Epithelial cell of esophagus (primary cell): ENCODE measurements at places on chromosomes 6 and 20.

DNA sequence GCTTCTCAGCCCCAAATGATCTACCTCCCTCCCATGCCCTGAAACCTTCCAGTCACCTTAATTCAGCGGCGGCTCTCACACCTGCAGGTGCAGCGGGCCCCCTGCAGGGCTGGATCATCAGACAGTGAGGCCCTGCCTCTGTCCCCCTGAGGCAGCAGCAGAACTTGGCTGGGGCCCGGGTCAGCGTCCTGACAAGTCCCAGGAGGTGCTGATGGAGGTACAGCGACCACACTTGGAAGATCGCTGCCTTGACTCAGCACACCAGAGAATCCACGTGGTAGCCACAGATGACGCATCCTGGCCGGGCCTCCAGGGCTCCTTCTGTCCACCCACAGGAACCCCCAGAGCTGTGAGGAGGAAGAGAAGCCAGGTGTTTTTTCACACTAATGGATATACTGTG lies 116.4 kb upstream of the THBS2 start:
- DNase-seq, result peak; percentile 52

DNA sequence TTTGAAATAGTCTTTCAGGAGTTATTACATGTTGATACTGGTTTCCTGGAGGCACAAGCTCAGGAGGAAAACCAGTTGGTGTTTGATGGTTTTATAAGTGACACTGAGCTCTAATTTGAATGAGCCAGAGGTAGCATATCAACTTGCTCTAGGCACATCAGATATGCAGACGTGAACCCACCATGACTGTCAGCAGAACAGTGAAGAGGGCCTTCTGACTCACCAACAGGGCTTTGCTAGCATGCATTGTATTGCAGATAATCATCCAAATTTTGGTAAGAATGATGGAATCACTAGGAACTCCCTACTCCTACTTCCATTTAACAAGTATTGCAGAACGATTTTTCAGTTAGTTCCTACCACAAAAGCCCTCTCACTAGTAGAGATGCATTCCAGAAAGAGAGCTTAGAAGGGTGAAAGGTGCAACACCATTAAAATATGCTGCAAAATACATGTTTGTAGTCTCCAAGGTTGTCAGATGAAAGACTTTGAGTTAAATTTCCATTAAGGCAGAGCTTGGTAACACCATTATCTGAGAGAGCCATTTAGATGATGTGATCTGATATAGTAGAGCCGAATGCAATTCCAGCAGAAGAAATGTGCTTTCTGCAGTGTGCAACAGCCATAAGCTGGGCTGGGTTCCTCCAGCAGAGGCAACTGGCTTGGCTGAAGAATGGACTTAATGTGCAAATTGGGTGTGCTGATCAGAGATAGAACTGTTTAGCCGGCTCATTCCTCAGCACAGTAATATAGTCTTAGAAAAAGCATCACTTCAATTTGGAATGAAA lies 968.7 kb upstream of the ADGRB3 start:
- no peak for DNase-seq

DNA sequence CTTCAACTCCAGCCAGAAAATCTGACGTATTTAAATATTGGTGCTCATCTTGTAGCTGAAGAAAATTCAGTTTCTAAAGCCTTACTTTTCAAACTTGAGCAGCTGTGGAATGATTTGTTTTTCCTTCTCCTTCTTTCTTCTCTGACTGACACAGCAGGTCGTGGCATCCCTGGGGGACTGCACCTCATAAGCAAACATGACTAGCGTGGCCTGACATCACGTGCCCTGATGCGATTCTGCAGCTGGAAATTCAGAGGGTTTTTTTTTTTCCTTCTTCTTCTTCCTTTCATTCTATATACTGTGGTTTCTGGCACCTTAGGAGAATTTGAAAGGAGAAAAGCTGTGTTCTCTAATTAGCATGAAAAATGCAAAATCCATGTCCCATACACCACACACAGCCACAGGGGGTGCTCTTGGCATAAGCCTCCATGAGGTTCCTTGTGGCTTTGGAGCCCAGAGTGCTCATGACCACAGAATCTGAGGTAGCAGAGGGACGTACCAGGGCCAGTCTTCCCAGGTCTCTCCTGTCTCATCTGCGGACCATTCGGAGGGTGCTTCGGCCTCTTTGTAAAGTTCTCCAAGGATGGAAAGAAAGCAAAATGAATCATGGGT lies 258.5 kb upstream of the CDH4 start:
- no peak for DNase-seq

- DNase-seq, result peak; percentile 98
These were observed 22.6 kb upstream of the RIN2 start for GRCh38 chr20:19735446-19735845.

- DNase-seq, result peak; percentile 82
These were observed 81.9 kb downstream of the RALGAPA2 start for GRCh38 chr20:20630551-20630950.

DNA sequence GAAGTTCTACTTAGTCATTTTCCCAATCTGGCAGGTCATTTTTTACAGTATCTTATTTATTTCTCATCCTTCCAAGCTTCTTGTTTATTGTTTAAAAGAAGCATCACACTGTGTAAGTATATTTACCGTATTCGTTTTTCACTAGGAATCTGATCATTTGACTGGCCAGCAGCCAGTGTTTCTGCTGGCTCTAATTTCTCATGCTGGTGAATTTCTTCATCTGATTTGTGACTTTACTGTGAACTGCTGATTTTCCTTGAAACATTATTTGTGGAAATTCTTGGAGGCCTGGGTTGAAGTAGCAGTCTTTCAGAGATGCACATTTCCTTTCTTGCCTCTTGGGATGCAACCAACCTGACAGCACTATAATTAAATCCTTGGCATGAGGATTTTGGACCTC lies 65.9 kb downstream of the PREP start:
- DNase-seq, result no peak

DNA sequence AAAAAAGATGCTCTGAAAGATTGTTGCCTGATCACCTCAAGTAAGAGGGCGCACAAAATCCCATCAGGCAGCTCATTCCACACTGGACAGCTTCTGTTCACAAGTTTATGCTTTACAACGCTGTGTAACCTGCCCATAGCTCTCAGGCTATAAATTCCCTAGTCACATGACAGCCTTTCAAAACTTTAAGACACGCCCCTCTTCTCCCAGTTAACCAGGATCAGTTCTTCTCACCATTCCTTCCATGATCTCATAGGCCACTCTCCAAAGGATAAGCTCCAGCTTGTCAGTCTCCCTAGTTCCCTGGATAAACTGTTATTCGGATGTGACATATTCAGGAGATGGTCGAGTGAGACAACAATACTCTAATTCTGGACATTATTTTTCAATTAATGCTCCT lies 15.0 kb downstream of the ADNP start:
- peak; percentile 91 for DNase-seq

GRCh38 chr20:21832442-21833385 lies 127.2 kb downstream of the PAX1 start:
- DNase-seq, result no peak

GRCh38 chr6:32182555-32182981 lies 1.5 kb downstream of the AGER start:
- no peak for DNase-seq

- peak; percentile 4 for DNase-seq
These were observed 196.2 kb downstream of the BTBD9 start for GRCh38 chr6:38443352-38444144.

DNA sequence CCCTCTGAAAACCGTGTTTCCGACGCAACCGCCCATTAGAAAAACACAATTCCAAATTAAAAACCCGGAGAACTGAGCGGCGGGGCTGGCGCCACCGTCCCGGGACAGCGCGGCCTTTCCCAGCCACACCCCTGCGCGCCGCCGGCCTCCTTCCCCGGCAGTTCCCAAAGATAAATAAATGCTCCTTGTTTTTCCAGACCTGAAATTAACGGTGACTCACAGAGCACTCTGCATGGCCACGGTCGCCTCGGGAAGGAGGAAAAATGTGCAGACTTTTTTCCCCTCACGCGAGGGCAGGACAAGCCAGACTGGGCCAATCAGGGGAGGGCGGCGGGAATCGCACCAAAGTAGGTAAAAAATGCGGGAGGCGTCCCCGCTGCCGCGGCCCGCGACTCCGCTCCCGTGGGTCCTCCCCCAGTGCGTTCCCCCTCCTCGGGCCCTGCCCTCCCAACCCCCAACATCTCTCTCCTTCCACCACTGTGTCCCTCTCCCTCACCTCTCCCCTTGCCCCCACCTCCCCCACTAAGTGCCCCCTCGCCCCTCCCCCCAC lies 828 bp upstream of the DSTN start:
- DNase-seq, result peak; percentile 98

DNA sequence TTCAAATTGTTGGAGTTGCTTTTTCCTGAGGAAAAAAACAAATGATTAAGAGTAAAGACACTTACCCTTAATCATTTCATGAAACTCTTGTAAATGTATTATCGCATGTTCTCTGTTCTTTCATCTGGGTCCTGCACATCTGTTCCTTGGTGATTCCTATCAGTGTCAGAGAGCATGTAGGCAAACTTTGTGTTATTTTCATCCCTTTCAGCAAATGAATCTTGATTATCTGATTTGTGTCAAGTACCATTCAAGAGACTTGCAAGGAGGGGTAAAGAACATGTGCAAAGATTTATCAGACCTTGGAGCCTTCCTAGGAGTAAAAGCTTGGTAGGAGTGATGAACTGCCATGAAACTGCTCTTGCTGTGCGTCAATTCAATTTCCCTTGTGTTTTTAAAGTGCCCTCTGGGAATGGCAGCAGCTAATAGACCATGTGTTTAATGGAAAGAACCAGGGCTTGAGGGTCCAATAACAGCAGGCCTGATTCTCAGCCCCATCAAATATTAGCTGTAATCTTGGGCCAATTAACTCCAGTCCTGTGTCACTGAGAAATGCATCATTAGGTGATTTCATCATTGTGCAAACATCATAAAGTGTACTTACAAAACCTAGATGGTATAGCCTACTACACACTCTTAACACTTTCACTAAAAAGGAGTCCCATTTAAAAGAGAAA lies 118.9 kb upstream of the CEP85L start:
- DNase-seq, result peak; percentile 42

GRCh38 chr20:63701051-63701328 lies 4.5 kb downstream of the TNFRSF6B start:
- DNase-seq, result no peak

DNA sequence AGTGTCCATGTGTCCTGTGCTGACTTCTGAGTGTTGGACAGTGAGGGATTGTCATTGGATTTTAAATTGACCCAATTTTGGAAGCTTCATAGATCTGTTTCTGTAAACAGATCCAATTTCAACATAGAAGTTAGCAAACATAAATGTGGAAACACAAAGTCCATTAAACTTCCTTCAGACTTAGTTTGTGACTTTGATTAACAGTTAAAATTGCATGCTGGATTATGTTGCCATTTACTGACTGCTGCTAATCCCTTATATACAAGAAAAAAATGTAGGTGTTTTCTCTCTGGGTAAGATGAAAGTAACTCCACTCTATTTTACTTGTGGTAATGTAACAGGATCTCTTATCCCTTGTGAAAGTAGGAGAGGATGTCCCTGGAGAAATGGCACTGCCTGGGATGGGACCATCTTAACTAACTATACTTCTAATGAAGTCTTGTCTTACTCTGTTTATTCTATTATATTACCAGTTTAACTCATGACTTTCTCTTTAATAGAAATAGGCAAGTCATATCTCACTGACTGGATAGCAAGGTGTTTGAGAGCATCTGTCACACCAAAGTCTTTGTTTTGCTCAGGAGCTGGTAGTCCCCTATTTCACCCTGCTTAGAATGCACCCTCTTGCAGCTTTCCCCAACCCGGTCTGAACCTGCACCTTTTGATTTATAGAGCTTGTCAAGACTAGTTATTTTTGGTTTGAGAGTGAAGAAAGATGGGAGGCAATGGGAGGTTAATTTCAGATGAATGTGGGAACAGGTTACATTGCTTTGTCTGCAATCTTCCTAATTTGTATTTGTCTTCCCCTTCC lies 7.2 kb downstream of the TPX2 start:
- DNase-seq, result no peak

GRCh38 chr20:57756213-57756612 lies 46.4 kb upstream of the PMEPA1 start:
- no peak for DNase-seq

DNA sequence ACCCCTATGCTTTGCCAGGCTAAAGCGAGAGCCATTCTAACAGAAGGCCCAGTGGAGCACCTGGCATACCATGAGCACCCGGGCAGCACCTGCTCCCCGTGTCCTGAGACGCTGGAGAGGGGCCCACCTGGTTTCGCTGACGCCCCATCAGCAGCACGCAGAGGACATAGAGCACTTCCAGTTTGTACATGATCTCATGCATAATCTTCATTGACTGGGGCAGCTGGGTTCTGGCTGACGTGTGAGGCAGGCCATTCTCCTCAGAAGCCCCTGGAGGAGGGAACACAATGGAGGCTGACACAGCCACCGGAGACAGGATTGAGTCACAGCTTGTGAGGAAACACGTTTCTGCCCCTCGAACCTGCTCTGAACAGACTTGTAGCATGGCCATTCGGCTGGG lies 65.4 kb downstream of the MYH7B start:
- DNase-seq, result peak; percentile 21

- DNase-seq, result no peak
These were observed 42.7 kb downstream of the ANKRD6 start for GRCh38 chr6:89475634-89476033.

DNA sequence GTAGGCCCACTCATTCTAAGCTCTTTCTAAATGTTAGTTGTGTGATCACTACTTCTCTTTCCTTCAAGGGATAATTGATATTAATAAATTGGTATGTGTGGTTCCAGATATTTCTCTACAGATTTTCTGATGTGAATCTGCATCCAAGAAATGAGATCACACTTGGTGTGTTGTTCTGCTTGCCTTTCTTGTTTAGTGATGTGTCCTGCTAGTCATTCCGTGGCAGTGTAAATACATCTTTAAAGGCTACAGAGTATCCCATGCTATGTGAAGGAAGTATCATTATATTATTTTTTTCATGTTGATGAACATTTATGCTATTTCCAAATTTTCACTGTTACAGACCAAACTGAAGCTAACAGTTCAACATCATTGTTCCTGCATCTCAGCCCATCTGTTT lies 13.2 kb downstream of the CDH26 start:
- peak; percentile 77 for DNase-seq

GRCh38 chr6:113287396-113287795 lies 569.7 kb upstream of the MARCKS start:
- DNase-seq, result no peak

- peak; percentile 79 for DNase-seq
These were observed 12.1 kb upstream of the RAMACL start for GRCh38 chr6:166598441-166599138.

GRCh38 chr6:35214869-35215664 lies 1.3 kb downstream of the SCUBE3 start:
- DNase-seq, result no peak

- no peak for DNase-seq
These were observed 16.4 kb downstream of the PXDC1 start for GRCh38 chr6:3735029-3735605.
